Fibroblast of the aortic adventitia (primary cell): ENCODE measurements at places on chromosomes 7 and 10.

- peak; percentile 86 for DNase-seq
Measured at GRCh38 chr7:129494041-129494440, 8.3 kb upstream of the SMKR1 start.

DNA sequence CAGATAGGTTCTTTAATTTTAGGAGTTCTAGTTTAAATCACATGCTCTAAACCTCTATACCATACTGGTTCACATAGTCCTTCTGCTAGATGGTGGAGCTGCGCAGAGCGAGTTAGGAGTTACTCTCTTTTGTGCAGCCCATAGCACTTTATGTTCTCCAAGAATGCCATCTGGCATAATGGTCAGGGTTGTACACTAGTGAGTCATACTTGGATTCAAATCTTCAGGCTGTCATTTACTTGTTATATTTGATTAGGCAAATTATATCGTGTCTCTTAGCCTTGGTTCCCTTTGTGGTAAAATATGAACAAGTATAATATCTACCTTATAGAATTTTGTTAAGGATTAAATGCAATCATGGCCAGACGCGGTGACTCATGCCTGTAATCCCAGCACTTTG lies 1078.3 kb downstream of the NRG3 start:
- DNase-seq: no peak

- no peak for DNase-seq
Measured at GRCh38 chr7:80151274-80151665, 16.6 kb downstream of the GNAI1 start.

- no peak for DNase-seq
Measured at GRCh38 chr7:17404006-17404405, 105.6 kb downstream of the AHR start.

- DNase-seq: no peak
Measured at GRCh38 chr10:45375101-45375500, 1.1 kb downstream of the ALOX5 start.

DNA sequence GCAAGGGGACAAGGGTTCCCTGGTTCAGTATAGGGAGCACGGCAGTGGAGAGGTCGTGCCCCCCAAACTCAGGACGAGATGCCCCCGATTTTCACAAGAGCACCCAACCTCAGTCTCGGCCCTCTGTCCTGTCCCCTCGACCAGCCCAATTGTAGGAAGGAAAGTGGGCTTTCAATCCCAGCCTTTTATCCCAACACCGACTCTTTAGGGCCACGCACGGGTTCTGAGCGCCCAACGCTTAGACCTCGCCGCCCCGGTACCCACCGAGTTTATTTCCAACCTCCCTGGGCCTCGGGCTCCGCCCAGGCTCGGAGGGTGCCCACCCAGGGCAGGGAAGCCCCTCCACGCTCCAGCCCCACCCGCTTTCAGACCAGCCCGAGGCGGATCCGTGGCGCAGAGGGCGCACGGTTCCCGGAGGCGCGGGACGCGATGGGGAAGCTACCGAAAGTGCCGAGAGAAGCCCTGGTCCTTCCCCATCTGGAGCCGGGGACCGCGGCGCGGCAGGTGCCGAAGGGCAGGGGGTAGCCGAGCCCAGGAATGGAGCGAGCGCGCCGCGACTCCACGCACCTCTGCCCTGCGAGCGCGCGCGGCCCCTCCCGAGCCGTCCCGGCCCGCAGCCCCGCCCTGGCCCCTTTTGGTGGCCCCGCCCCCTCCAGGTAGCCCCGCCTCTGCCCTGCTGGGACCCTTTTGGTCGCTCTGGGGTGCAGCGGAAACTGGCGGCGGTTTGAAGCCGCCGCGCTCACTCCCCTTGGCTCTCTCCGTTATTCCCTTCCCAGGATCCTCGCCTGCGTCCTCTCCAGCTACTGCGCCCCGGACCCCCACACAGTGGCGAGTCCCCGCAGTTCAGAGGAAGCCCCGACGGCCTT lies 20.4 kb downstream of the GRID2IP start:
- DNase-seq: no peak

- DNase-seq: peak; percentile 62
Measured at GRCh38 chr10:86888585-86889381, 68.6 kb downstream of the MMRN2 start.

DNA sequence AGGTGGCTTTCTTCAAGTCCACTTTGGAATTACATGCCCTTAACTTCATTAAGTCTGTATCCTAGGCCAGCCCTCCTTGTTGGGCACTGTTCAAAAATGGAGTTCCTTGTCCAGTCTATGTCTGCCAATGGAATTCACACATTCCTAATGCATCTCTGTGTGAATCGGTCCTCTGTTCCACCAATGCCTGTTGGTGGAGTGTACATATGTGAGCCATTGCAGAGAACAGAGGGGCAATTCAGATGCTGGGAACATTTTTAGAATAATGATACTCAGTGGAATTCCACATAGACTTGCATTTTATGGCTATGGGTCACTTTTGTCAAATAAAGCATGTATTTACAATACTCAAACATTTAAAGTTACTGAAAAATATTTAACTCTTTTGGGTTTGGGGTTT lies 108.3 kb downstream of the COL28A1 start:
- no peak for DNase-seq

- DNase-seq: no peak
Measured at GRCh38 chr7:43199371-43200160, 87.1 kb downstream of the HECW1 start.

DNA sequence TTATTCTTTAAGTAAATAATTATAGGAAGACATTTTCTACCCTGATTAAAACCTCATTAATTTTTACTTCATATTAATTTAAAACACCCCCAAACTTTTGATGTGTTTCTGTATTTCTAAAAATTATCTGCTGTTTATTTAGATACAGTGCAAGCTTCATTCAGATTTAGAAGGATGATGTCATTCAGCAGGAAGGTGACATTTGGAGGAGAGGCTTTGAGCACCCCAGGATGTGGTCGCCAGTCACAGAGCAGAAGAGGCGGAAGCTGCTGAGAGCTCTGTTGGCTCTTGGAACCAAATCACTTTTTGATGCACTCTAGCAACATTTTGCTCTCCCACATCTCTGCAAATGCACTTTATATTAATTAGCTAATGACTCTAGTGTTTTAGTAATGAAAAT lies 233.9 kb upstream of the CACNA2D1 start:
- no peak for DNase-seq

- DNase-seq: no peak
Measured at GRCh38 chr10:128062331-128062880, 63.8 kb downstream of the MKI67 start.

- no peak for DNase-seq
Measured at GRCh38 chr7:77797734-77798393, 370 bp downstream of the TMEM60 start.

DNA sequence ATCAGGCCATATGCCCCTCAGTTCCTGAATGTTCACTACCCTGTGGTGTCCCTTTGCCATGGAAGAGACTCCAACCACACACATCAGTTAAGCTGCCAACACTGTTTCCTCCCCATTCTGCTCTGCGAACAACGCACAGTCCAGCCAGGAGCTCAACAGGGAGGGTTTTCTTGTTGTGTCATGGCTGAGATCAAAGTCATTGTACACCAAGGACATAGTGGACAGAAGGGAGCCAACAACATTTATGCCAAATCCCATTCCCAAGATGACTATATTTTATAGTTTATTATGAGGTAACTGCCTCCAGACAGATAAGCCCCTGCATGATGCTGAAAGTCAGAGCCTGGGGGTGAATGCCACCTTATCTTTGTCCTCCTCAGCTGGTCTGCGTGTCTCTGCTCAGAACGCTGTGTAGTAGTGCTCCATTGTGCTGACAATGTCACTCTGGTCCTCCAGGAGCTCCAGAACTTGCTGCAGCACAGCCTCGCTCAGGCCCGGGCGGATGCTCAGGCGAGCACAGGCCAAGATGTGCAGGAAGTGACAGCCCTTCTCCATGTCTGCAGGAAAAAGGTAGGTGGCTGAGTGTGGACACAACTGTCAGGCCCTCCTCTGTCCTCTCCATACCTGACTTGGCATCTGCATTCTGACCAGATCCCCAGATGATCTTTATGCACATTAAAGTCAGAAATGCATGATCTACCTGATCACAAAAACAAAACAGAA lies 27.1 kb upstream of the SH3PXD2A start:
- DNase-seq: no peak

GRCh38 chr7:111025006-111025405 lies 65.9 kb upstream of the LRRN3 start:
- no peak for DNase-seq

GRCh38 chr10:133373174-133374090 lies at the start of gene ECHS1:
ECHS1 (minus strand) TSS chr10:133373354; CDS start chr10:133373333, 21 bp downstream.
- peak; percentile 82 for DNase-seq

DNA sequence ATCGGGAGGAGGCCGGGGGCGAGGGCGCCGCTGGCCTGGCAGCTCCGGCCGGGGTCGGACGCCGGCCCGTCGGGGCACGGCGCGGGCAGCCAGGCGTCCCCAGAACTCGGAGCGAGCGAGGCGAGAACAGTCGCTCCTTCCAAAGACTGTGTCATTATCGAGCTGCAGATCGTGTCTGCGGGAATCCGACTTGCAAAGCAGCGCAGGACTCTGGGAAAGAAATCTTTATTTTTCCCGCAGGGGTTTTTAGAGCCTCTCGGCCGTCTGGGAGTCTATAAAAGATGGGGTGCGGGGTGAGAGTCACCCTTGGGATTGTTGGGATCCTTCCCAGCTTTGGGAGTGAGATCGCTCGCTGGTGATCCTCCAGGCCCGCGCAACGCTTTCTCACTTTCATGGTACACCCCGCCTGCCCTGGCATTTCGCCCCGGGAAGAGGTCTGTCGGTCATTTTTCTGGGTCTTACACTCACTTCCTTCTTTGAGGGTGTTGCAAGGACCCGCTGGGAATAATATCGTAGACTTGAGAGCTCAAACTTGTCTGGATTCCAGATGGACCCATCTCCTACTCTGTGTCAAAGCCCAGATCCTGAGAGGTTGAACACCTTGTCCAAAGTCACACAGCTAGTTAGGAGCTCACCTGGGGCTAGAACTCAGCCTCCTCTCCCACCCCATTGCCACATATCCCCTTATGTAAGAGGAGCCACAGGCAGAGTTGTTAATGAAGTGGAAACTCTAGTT lies 1.0 kb downstream of the UBTD1 start:
- DNase-seq: peak; percentile 70

GRCh38 chr10:72875250-72876055 lies 18.1 kb upstream of the OIT3 start:
- peak; percentile 59 for DNase-seq

DNA sequence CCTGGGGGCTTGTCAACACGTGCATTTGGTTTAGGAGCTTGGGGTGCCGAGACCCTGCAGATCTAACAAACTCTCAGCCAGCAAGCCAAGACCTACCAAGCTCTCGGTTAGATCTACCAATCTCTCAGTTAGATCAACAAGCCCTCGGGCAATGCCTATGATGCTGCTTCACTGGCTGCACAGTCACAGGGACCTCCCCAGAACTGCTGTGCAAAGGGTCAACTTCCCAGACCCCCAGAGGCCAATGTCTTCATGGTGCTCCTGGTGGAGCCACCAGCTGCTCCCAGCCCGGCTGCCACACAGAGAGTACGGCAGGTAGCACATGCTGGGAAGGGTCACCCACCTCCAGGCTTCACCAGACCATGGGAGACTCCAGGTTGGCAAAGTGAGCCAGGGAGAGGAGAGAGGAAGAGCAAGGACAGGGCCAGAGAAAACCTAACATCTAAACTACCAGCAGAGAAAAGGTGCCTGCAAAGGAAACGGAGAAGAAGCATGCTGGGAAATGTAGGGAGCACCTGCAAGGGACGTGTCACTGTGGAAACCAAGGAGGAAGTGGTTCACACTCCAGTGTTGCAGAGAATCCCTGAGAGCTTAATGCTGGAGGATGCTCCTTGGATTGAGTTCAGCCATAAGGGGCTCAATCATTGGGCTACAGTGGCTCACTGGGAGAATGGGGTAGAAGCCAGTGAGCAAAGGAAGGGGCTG lies 51.5 kb upstream of the GDF10 start:
- no peak for DNase-seq

DNA sequence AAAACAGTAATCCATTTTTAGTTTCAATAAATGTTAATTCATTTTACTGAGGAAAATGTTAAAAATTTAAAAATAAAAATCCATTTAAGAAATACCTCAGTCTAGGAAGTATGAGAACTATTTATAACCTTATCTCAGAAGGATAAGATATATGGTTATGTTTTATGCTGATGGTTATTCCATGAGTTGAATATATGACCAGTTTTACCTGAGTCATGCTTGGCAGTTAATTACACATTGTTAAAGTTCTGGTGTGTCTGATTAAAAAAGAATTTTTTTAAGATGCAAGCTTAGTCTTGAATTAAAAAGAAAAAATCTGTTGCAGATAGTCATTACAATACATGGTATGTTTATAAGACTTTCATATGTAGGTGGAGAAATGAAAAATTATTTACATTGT lies 191.7 kb downstream of the ARL4A start:
- DNase-seq: peak; percentile 65

DNA sequence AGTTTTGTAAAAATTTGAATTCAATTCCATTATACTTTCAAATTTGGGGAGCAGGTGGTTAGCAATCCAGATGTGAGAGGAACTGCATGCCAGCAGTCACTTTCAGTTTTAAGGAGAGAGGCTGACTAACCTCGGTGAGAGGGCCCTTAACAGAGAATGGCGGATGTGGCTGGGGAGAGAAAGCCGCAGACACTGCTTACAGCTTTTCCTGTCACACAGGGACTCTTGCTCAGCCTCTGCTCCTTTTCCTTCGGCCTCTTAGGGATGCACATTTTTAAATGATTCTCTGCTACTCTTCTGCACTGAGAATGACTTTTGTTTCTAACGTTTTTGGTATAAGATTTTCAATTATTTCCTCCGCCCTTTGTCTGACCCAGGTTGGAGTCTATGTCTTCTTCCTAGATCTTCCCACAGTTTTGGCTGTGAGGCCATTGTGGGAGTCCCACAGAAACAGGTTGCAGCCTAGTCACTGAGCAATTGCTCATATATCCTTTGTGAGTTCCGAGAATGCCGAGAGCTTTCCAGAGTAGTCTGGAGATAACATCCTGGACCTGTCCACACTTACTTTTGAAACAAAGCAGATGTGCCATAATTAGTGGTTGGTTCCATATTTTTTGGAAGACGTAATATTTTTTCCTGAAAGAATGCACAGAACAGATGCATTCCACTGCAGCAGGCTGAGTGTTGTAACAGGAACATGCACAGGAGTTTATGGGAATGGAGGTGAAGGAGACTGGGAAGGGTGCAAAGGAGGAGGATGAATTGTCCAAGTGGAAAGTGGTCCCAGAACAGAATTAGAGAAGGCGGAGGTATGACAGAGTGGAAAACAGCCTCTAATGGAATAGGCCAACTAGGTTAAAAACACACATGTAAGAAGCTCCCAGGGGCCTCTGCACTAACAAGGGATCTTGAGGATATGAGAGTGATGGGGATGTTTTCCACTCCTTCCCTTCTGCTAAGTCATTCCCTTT lies 168.0 kb upstream of the ZNF32 start:
- DNase-seq: peak; percentile 99

DNA sequence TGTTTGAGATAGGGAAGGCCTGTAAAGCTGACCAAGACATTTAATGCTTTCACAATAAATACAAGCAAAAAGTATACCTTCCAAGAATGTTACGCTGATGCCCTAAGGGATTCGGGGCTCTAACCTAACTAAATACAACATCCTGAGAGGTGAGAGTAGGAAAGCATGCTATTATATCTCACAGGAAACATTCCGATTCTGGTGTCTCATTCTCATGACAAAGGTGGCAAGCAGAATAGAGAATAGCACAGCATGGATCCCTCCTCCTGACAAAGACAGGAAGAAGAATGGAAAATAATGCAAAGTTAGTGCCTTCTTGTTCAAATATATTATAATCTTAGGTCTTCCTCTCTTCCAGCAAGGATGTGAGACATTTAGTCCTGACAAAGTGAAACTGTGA lies 504.3 kb downstream of the TFEC start:
- DNase-seq: no peak

GRCh38 chr10:6885284-6885683 lies 305.2 kb upstream of the PRKCQ start:
- DNase-seq: no peak
